ENCODE measurements at places on chromosomes 13 and 19. TPM values are rescaled to one million over a fixed set of nuclear protein-coding genes. Genes with fewer than 3 reads are reported as not detected.
A peak's percentile ranks its signal among the peaks of the same experiment; 100 is the strongest.

GRCh38 chr19:19662871-19663255 is 613 bp downstream of the ATP13A1 start:
- DNase-seq = no peak

Gene KLF1
- polyA plus RNA-seq = 0.45 TPM

Gene C19orf18
- 2.8 TPM for polyA plus RNA-seq

Gene CDX2
- not detected for polyA plus RNA-seq

DNA sequence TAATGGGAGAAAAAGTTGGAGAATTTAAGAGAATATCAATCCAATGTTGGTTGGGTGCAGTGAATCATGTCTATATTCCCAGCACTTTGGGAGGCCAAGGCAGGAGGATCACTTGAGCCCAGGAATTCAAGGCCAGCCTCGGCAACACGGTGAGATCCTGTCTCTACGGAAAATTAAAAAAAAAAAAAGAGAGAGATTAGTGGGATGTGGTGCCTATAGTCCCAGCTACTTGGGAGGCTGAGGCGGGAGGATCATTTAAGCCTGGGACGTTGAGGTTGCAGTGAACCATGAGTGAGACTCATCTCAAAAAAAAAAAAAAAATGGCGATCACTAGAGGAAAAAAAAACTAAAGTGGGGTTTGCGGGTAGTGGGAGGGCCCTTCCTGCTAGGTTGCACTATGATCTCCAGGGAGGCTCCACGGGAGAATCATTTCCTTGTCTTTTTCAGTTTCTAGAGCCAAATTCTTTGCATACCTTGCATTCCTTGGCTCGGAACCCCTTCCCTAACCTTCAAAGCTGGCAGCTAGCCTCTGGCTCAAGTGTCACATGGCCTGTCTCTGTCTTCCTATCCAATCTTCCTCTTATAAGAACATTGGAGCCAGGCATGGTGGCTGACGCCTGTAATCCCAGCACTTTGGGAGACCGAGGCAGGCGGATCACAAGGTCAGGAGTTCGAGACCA is 5.8 kb upstream of the ERCC2 start:
- DNase-seq = peak; percentile 67

Gene PLIN5
- 8.0 TPM for polyA plus RNA-seq

Gene MRPL54
- 48.6 TPM for polyA plus RNA-seq

Gene ZNF285
- polyA plus RNA-seq = 14.3 TPM

Gene KCNC3
- polyA plus RNA-seq = 66.7 TPM

GRCh38 chr19:23286477-23286876 is 36.3 kb upstream of the ZNF724 start:
- DNase-seq = no peak

DNA sequence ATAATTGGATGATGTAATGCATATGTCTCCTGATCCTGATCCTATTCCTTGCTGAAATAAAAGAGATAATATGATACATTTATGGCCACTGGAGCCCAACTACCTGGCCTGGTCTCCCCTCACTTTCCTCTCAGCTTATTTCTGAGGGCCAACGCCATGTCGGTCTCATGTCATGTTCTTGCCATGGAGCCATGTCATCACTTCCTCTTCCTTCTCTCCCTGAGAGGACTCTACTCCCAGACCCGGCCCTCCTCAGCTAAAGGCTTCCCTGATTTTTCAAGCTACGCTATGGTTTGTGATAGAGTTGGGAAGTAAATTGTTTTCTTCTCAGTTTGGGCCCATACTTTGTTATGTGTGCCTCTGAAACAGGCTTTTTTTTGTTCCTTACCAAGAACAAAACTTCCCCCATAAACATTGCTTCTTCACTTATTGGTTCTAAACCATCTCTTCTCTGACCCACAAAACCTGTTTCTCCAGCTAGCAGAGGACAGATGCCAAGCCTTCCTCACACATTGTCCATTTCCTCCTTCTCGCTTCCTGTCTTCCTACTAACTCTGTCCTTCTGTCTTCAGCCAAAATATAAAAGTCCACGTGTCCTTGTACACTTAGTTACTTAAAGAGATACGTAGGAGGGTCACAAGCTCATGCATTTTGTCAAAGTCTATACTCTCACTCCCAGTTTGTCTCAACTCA is 319.9 kb upstream of the DACH1 start:
- DNase-seq = no peak

Gene UBE2L5
- 2.2 TPM for polyA plus RNA-seq

Gene KLK1
- 1.7 TPM for polyA plus RNA-seq

- DNase-seq = no peak
Observed at GRCh38 chr19:35229601-35230000, 1.1 kb upstream of the FAM187B start.

Gene C19orf67
- 0.10 TPM for polyA plus RNA-seq

Gene PSG6
- polyA plus RNA-seq = not detected

- DNase-seq = no peak
Observed at GRCh38 chr19:29577649-29577963, 28.5 kb upstream of the POP4 start.

DNA sequence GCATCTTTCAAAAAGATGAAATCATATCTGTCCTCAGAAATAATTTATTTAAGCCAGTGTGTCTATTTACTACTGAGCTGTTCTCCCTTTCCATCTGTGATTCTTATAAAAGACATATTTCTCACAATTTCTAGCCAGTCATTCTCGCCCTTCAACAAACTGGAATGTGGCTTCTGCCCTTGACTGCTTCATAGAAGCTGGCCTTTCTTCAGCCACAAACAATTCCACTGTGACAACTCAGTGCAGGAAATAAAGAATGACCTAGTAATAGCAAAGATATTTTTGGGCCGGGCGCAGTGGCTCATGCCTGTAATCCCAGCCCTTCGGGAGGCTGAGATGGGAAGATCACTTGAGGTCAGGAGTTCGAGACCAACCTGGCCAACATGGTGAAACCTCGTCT is 655.5 kb downstream of the PCDH9 start:
- DNase-seq = no peak

DNA sequence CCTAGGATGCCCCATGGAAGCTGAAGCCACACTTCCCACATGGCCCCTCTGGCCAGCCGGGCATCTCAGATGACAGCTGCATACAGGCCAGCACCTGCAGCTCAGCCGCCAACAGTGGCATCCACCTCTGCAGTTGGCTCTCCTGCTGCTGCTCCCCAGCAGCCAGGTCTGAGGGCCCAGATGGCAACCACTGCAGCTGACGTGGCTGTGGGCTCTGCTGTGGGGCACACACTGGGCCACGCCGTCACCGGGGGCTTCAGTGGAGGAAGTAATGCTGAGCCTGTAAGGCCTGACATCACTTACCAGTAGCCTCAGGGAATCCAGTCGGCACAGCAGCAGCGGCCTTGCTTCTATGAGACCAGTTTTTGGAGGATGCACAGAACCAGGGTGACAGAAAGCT is 45.3 kb upstream of the LSM14A start:
- DNase-seq = no peak
